ENCODE measurements at places on chromosomes 3 and 15. TPM values are rescaled to one million over a fixed set of nuclear protein-coding genes. Genes with fewer than 3 reads are reported as not detected.

GRCh38 chr3:141455603-141456300 is 31.1 kb upstream of the RASA2 start:
- peaks cover 29% of the 10 kb centered on the region for H3K4me1 ChIP-seq
- no peak overlapping the region for H3K4me3 ChIP-seq
- no peak overlapping the region for H3K27ac ChIP-seq
- DNase-seq = no peak
- no peaks in the 10 kb centered on the region for H3K36me3 ChIP-seq
- no peaks in the 10 kb centered on the region for H3K27me3 ChIP-seq

DNA sequence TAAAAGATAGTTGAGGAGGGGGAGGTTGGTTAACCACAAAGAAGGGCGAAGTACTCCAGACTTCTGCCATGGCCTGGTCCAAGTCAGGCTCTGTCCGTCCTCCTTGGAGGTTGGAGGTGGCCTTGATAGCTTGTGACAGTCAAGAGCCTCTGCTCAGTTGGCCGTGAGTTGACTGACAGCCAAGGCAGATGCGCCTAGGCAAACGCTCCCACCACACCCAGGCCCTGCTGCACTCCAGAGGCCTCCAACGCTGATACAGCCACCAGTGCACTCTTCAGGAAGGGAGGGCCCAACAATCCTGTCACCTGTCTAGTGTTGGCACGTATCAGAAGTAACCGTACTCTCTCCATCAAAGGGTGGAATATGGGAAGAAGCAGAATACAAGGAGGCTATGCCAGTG is 9.3 kb downstream of the RBPMS2 start:
- no peaks in the 10 kb centered on the region for H3K27me3 ChIP-seq
- H3K36me3 ChIP-seq = no peaks in the 10 kb centered on the region
- no peak for DNase-seq
- H3K27ac ChIP-seq = no peak overlapping the region
- no peak overlapping the region for H3K4me3 ChIP-seq
- no peaks in the 10 kb centered on the region for H3K4me1 ChIP-seq

- no peaks in the 10 kb centered on the region for H3K27me3 ChIP-seq
- no peak overlapping the region for H3K4me3 ChIP-seq
- DNase-seq = no peak
- no peaks in the 10 kb centered on the region for H3K36me3 ChIP-seq
Observed at GRCh38 chr3:85051786-85052185, 93.0 kb downstream of the CADM2 start.

GRCh38 chr3:1087066-1087560 is 5.7 kb upstream of the CNTN6 start:
- DNase-seq = no peak
- H3K27me3 ChIP-seq = no peaks in the 10 kb centered on the region
- no peak overlapping the region for H3K4me3 ChIP-seq
- H3K27ac ChIP-seq = no peak overlapping the region
- H3K36me3 ChIP-seq = no peaks in the 10 kb centered on the region

Gene AHSG
- total RNA-seq = not detected

Gene CERS3
- not detected for total RNA-seq

All from thoracic aorta (tissue), 2 donors.